ENCODE measurements at places on chromosomes 12 and 14.

DNA sequence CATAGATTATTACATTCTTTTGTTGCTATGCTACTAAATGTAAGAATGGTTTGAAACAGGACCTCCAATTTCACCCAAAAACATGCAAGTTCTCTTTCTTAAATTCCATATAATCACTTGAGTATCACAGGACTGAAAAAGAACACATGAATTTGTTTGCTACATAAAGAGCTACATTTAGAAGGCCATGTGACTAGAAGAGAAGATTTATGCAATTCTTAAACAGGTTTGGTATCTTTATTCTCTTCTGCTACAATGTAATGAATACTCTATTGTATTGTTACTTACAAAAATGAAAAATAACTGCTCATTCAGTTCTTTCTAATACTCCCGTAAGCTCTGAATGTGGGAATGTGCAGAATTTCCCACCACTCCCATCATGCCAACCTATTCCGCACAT is 9.3 kb downstream of the EPS8 start:
- no peak for DNase-seq

- no peak for DNase-seq
Observed at GRCh38 chr14:24785698-24786097, 151.7 kb upstream of the GZMB start.

GRCh38 chr12:108371801-108372344 is 32.8 kb upstream of the CMKLR1 start:
- no peak for DNase-seq

DNA sequence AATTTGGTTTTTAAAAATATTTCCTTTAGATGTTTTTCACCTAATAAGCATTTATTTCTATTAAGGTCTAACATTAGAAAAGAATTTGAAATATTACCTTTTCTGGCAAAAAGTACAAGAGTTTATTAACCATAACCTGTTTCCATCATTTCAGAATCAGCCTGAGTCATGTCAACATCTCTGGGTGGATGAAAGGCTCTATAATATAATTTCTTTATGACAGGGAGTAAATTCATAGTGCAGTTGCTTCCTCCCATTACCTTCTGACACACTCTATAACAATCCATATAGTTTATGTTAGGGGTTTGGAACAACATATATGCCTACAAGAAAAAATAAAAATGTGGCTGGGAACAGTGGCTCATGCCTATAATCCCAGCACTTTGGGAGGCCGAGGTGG is 134.5 kb downstream of the SLC2A13 start:
- DNase-seq, result no peak

GRCh38 chr14:30214461-30215090 is 286.9 kb upstream of the PRKD1 start:
- no peak for DNase-seq

- no peak for DNase-seq
Observed at GRCh38 chr12:47717443-47718193, 7.7 kb downstream of the ENDOU start.

- DNase-seq, result no peak
Observed at GRCh38 chr12:38809832-38810231, 95.6 kb downstream of the CPNE8 start.

- no peak for DNase-seq
Observed at GRCh38 chr12:57604454-57604991, at the start of gene DTX3. Gene DTX3, plus strand, starts transcription at chr12:57604824. Its CDS starts 1,694 bp downstream, at chr12:57606518.

DNA sequence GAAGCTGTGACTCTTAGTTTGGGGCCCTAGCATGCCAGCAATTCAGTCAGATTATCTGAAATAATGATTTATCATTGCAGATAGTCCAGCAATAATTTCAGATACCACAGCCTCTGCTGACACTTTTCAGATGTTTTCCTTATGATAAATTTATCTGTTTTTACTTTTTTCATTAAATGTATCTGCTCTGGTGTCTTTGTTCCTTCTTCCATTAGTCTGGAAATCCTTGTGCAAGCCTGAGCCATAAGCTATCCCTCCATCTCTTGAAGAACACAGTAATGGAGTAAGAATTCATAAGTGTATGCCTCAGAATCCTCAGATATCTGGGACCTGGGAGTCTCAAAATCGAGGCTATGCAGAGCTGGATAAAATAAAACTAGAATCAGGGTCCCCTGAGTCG is 146.4 kb upstream of the KRR1 start:
- no peak for DNase-seq

- no peak for DNase-seq
Observed at GRCh38 chr12:2683283-2684025, 111.3 kb upstream of the FKBP4 start.

GRCh38 chr14:99258876-99259726 is 12.9 kb downstream of the BCL11B start:
- DNase-seq, result no peak

DNA sequence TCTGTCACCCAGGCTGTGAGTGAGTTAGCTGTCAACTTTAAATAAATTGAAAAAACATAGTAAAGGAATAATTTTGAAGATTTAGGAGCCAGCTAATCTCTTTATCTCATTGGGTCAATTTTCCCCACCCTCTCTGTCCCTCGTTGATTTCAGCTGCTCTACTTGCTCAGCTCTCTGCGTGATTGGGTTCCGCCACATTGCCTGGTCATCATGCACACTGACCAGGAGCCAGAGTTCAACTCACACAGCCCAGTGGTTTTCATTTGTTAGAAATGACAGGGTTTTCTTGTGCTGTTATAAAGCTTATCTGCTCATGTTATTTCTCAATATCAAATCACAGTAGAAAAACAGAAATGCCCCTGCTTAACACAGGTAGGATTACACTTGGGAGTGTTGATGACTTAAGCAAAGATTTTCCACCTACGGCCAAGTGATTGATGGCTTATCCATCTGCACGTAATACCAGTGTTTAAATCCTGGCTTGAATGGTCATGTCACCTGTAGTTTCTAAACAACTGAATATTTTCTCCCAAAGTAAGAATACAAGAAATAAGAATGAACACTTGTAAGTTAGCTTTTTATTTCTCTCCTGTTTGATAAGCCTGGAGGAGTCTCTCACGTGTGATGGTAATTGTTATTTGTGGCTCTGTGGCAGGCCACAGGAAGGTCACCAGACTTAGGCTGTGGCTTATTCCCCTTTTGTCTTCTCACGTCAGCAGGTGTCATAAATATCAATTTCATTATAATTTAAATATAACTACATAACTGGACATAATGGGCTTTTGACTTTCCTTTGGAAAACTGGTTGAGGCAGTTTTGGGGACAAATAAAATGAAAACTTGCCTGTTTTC is 367.2 kb upstream of the DDHD1 start:
- no peak for DNase-seq

- DNase-seq, result no peak
Observed at GRCh38 chr12:53748072-53748840, 3.5 kb downstream of the CISTR start.

DNA sequence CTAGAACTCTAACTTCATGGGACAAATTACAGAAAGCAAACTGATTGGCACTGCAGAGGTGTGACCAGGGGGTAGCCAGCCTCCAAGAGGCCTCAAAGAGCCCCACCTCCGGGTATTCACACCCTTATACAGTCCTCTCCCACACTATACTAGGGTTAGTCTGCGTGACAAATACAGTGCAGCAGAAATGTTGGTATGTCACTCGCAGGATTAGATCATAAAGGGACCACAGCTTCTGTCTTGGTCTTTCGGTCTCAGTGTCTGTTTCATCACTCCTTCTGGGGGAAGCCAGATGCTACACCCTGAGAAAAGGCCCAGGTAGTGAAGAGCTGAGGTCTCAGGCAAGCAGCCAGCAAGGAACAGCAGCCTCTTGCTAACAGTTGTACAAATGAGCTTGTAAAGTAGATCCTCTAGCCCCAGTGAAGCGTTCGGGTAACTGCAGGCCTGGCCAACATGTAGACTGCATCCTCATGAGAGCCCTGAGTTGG is 68.9 kb upstream of the SAV1 start:
- no peak for DNase-seq

- DNase-seq, result no peak
Observed at GRCh38 chr14:68819260-68819691, 26.4 kb upstream of the ZFP36L1 start.

DNA sequence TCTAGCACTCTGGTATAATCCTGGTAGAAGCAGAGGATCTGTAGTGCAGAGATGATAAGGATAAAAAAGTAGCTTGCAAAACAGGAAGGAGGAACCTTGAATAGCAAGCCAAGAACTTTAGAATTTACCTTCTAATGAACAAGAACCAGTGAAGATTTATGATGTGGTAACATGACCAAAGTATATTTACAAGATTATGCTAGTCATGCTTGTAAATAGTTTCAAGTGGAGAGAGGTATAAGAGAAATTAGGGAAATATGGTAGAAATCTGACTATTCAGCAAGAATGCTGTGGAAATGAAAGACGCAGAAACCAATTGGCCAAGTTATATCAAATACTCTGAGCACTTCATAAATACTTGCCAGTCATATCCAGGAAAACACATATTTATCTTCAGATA is 47.8 kb downstream of the ERGIC2 start:
- no peak for DNase-seq

- no peak for DNase-seq
Observed at GRCh38 chr14:54815016-54815415, 87.6 kb downstream of the GCH1 start.

- no peak for DNase-seq
Observed at GRCh38 chr12:49487605-49488004, 51.2 kb upstream of the KCNH3 start.

GRCh38 chr14:100967930-100968329 is 64.4 kb upstream of the RTL1 start:
- no peak for DNase-seq

DNA sequence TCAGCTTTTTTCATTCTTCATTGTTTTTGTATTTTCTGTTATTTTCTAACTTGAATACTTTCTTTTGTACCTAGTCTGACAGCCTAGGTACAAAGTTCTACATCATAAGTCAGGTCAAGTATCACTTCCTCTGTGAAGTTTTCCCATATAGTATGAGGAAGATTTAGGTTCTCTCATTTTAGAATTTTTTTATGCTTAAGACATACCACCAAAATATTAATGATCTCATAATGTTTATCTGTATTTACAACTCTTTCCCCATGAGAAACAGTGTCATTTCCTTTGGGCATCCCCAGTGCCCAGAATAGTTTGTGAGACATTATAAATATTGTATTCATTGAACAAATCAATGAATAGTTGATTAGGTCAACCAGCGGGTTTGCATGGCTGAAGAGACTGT is 3.1 kb upstream of the ATF7IP start:
- no peak for DNase-seq

- DNase-seq, result no peak
Observed at GRCh38 chr14:39668449-39668848, 236.2 kb upstream of the FBXO33 start.

DNA sequence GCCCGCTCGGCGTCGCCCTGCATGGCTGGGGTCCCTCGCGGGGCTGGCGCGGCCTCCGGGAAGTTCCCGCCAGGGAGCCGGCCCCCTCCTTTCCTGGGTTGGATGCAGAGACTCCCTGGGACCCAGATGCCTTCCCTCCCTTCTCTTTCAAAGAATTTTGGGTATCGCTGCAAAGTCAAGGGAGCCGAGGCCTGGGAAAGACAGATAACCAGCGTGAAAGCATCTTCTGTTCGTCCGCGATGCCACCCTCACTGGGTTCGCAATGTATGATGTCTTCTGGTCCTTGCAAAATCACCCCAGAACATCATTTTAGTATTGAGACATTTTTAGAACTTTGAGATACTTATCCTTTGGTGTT is 451 bp downstream of the IRAK3 start:
- DNase-seq, result no peak

- DNase-seq, result no peak
Observed at GRCh38 chr12:106631797-106632196, 49.0 kb downstream of the RFX4 start.

GRCh38 chr14:75627406-75627805 is 33.3 kb downstream of the ERG28 start:
- DNase-seq, result no peak

DNA sequence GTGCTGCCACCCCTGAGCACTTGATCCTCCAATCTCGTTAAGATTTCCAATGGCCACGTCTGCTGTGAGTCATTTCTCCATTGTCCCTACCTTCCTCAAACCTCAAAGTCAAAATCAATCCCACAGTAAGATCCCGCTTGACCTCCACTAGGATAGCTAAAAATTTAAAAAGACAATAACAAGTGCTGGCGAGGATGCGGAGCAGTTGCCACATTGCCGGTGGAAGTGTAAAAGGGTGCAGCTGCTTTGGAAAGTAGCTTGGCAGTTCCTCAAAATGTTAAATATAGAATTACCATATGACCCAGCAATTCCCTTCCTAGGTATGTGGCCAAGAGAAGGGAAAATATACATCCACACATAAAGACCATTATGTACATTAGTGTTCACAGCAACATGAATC is 9.5 kb upstream of the BCL7A start:
- no peak for DNase-seq

DNA sequence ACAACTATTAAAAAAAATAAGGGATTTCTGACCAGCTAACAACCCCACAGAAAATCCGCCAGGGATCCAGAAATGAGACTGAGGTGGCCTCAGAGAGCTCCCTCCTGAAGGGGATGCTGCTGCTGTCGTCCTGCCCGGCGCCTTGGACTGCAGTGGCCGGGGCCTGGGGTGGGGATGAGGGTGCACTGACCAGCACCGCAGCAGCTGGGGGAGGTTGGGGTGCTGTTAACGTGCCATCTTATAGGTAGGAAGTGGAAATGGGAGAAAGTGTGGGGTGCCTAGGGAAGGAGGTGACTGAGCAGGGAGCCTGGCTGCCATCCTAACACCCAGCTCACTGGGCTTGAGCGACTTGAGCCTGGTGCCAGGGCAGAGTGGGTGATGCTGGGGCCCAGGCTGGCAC is 32.0 kb downstream of the DDX11 start:
- no peak for DNase-seq

DNA sequence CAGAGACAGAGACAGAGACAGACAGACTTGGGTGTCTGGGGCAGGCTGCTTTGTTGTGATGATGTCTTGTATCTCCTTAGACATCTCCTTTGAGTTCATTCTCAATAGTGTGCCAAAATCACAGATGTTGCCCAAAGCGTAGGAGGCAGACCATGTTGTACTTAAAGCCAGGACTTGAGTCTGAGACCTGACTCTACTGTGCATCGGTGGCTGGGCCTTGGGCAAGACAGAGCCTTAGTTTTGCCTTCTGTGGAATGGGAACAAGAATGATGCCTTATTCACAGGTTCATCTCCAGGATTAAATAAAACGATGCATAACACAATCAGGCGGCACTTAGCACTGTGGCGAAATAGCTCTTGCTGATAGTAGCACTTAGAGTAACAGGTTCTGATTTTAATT is 230.3 kb downstream of the AACS start:
- no peak for DNase-seq

- no peak for DNase-seq
Observed at GRCh38 chr14:44960146-44960545, 1.6 kb downstream of the KLHL28 start.

- DNase-seq, result no peak
Observed at GRCh38 chr12:81416571-81416970, 338.7 kb downstream of the ACSS3 start.
